NCI-H345 (cell line): ENCODE measurements at places on chromosomes 4 and X.

DNA sequence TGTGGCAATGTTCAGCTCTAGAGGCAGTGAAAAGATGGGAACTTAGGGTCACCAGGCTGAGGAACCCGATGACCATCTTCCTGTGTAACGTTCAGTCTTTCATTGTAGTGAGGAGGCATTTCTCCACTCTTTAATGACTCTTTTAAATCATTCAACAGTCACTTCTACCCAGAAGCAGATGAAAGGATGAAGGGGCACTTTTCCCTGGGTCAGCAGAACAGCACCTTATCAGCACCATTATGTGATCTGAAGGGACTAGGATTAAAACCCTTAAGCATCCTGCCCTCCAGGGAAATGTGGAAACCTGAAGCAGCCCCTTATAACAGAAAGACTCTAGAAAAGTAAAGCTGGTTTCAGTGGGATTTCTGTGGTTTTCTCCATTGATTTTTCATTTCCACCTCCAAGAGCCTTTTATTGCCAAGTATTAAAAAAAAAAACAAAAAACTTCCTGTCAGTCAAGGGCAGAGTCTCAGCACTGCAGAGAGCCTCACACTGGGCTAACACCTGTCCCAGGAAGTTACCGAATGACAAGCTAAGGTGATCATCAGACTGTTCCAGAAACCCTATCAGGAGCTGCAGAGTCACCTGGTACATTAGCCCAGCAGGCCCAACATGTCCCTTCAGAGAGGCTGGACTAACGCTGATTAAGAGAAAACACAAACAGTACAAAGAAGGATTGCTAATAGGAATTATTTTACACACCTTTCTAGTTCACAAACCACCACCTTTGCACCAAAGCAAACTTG is 185.9 kb downstream of the SHROOM3 start:
- DNase-seq, result peak; percentile 22

DNA sequence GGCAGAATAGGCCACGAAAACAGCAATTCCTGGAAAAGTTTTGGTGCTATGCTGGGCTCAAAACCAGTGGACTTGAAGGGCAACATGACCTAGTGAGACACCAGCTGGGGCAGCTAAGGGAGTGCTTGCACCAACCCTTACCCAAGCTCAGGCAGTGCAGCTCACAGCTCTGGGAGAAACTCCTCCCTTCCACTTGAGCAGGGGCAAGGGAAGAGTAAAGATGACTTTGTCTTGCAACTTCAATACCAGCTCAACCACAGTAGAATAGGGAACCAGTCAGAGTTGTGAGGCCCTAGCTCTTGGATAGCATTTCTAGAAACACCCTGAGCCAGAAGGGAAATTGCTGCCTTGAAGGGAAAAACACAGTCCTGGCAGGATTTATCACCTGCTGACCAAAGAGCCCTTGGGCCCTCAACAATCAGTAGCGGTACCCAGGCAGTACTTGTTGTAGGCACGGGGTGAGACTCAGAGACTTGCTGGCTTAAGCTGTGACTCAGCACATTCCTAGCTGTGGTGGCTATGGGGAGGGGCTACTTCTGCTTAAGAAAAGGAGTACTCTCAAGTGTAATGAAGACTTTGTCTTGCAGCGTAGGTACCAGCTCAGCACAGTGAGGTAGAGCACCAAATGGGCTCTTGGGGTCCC is 19.7 kb upstream of the ABCG2 start:
- DNase-seq, result no peak

DNA sequence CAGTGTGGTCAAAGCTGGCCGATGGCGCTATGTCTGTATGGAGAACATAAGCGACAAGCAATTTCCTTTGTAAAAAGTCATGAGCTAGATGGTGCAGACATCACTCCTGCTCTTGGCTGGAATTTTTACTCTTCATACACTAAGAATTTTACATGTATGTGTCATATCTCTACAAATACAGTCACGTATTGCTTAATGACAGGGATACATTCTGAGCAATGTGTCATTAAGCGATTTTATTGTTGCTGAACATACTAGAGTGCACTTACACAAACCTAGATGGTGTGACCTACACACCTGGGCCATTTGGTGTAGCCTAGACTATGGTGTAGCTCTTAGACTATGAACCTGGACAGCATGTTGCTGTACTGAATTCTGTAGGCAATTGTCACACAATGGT is 185.4 kb downstream of the SOWAHB start:
- no peak for DNase-seq

GRCh38 chrX:17655211-17656034 is 81.9 kb upstream of the SCML1 start:
- no peak for DNase-seq

DNA sequence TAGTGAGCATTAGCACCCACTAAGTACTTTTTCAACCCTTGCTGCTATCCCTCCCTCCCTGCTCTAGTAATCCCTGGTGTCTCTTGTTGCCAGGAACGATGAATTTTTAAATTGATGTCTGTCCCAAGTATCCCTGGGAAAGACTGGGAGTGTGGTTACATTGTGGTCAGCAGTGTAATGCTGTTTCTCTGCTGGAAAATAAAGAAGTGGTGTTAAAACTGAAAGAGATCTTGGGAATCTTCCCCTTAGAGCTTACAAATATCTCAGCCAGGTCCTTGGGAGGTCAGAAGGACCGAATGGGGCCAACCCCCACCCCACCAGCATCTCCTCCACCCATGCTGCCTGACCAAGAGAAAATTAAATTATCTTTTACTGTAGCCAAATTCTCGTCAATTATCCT is 174.5 kb upstream of the MXRA5 start:
- DNase-seq, result no peak

GRCh38 chrX:55056820-55057674 is 17.8 kb upstream of the PAGE2B start:
- no peak for DNase-seq

- no peak for DNase-seq
These were observed 371.8 kb downstream of the ADGRL3 start for GRCh38 chr4:61571761-61572559.

DNA sequence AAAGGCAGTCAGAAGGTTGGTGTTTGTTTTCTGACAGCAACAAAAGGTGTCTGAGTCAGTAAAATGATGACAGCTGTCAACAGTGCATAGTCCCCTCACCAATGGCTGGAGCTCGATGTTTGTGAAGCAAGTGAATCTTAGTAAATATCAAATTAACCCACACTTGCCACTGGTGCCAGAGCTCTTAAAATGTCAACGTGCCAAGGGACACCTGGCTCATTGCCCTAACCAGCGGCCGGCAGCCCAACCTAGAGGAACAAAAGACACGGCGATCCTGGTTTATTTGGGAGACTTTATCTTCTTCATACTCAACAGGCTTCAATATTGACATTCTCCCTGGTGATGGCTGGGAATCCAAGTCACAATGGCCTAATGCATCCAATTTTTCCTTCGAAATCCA is 143.4 kb downstream of the CPEB2 start:
- DNase-seq, result peak; percentile 22

DNA sequence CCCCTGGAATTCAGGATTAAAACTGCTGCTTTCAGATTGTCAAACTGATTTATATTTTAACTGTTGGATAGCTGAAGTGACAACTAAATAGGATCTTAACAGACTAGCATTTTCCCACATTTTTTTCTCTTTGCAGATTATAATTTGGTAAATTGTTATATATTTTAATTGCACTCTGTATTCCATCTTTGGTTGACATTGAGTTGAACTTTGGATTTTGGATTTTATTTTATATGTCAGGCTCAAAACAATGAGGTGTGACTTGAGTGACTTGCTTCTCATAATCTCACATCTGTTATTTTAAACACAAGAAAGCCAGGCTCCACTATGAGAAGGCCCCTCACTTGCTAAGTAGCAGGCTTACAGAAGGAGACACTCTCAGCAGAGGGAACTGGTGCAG is 38.1 kb downstream of the NAA11 start:
- no peak for DNase-seq

DNA sequence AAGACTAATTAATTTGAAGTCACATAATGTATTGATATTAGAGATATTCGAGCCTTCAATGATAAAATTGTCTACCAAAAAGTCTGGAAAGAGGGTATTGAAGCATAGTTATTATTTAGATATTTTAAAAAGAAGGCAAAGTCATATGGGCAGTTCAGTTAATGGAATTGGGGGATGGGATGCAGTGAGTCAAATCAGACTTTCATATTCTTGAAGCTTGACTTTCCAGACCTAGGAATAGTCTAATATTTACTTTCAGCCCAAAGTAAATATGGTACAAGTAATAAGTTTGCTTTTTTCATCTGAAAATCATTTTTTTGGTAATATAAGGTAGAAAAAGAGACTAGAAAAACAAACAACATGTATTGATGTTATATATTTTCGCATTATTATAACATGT is 2017.8 kb downstream of the C4orf33 start:
- no peak for DNase-seq

DNA sequence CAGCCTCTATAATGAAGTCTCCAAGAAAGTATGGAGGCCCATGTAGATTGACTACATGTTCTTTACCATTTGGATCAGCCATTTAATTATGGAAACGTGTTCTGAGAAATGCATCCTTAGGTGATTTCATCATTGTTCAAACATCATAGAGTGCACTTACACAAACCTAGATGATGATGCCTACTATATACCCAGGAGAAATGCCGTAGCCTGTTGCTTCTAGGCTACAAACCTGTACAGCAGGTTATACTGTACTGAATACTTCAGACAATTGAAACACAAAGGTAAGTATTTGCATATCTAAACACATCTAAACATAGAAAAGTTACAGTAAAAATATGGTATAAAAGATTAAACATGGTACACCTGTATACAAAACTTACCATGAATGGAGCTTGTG is 186.5 kb upstream of the FSTL5 start:
- no peak for DNase-seq

DNA sequence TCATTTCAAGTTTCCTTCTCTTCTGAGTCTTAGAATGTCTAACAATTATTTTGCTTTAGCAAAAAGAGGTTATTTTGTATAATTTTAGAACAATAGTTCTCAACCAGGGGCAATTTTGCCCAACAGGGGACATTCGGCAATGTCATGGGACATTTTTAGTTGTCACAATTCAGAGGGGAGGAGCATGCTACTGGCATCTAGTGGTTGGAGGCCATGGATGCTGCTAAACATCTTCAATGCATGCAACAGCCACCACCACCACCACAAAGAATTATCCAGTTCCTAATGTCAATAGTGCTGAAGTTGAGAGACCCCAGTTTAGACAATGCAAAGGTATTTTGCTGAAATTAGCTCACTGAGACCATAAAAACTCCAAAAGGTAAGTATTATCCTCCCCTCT is 122.5 kb downstream of the ARHGAP6 start:
- DNase-seq, result no peak

DNA sequence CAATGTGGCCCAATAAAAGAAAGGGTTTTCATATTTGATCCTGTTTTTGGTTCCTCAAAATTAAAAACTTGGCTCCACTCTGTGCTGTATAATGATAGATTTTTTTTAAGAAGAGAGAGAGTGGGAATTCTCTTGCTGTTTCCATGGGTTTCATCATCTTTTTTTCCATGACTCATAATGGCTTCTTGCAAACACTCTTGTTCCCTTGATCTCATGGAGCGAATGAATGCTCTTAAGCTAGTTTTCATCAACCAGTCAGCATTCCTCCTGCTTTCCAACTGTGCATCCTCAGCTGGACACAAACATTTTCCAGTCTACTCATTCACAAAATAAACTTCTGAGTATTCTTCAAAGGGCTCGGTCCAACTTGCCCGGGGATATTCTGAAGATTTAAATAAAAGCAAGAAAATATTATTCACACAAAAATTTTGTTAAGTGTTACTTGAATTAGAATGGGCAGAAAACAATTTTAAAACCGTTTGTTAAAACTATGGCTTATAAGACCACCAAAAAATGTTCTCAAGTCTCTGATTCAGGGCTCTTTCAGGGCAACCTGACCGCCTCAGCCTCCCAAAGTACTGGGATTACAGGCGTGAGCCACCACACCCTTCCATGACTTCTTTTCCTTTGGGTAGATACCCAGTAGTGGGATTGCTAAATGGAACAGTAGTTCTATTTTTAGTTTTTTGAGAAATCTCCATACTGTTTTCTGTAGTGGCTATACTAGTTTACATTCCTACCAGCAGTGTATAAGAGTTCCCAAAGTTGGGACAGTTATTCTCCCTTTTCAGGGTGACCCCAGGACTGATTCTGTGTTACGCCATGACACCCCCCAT is 64.7 kb downstream of the TMEM156 start:
- no peak for DNase-seq

DNA sequence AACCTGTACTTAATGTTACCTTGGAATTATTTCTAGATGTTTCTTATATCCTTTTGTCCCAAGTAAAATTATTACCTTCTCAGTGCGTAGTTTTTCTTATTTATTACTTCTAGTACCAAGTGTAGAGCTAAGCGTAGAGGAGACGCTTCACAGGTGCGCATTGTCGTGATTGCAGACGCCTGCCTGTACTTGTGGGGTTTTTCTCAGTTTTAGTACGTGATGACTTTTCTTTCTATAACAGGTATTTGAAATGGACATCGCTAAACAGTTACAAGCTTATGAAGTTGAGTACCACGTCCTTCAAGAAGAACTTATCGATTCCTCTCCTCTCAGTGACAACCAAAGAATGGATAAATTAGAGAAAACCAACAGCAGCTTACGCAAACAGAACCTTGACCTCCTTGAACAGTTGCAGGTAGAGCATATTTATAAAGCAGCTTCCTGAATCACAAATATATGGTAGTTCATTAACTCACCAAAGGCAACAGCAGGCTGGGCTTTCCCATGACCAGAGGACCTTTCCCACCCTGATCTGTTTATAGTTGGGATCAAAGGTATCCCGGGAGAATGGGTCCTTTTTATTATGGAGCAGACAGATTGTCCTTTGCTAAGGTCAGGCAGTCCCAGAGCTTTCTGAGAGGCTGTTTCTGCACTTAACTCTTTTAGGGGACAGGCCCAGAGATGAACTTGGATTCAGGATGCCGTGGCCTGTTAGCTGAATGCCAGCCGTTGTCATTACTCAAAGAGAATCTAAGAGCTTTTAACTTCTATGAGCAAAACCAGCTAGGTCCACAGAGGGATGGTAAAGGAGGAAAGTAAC is 172.9 kb downstream of the PTTG2 start:
- DNase-seq, result no peak

GRCh38 chr4:68570122-68570507 is 6.0 kb downstream of the UGT2B17 start:
- DNase-seq, result no peak

DNA sequence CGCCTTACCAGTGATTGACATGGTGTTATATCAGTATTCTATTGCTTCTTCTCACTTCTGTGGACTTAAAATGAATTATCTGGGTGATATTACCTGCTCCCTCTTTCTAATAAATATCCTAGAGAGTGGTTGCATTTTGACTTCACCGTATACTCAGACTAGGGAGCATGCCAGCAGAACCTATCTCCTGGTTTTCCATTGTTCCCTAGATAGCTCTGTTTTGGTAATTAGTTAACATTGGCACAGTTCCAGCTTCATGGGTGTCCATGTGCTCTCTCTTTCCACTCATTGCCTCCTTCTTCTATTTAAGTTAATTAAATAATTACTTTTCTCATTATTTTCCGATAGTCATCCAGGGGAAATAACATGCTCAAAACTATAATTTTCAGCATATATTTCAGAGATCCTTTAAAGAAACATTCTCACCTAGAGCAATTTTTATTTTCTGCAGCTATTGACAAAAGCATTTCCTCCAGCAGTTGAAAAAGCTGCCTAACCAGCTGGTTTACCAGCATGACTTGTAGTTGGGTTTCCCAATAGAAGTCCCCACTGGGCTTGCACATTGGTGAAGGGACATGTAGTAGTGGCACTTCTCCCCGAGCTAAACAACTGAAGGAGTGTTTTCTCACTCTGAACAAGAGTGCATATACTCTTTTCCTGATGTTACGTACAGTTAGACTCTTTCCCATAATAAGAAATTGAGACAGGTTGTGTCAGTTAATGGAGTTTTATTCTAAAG is 27.9 kb upstream of the PAPSS1 start:
- peak; percentile 54 for DNase-seq

- DNase-seq, result peak; percentile 86
These were observed 133.0 kb upstream of the TMLHE start for GRCh38 chrX:155745792-155746191.
